Fibroblast of mammary gland (primary cell): ENCODE measurements at places on chromosomes 1 and 21.

- DNase-seq, result no peak
Observed at GRCh38 chr1:246113555-246114095, 393.5 kb downstream of the SMYD3 start.

GRCh38 chr1:63640633-63641567 is 47.7 kb downstream of the PGM1 start:
- no peak for DNase-seq

- no peak for DNase-seq
Observed at GRCh38 chr1:41952208-41952607, 33.5 kb upstream of the HIVEP3 start.

- no peak for DNase-seq
Observed at GRCh38 chr1:24926563-24927249, 3.4 kb downstream of the RUNX3 start.

- no peak for DNase-seq
Observed at GRCh38 chr1:241630899-241631298, 9.3 kb downstream of the CHML start.

- DNase-seq, result no peak
Observed at GRCh38 chr1:94250341-94250740, 13.0 kb upstream of the ARHGAP29 start.

GRCh38 chr1:88228114-88228513 is 456.0 kb upstream of the PKN2 start:
- DNase-seq, result no peak

GRCh38 chr1:165828669-165829329 is 1.4 kb downstream of the UCK2 start:
- peak; percentile 88 for DNase-seq

DNA sequence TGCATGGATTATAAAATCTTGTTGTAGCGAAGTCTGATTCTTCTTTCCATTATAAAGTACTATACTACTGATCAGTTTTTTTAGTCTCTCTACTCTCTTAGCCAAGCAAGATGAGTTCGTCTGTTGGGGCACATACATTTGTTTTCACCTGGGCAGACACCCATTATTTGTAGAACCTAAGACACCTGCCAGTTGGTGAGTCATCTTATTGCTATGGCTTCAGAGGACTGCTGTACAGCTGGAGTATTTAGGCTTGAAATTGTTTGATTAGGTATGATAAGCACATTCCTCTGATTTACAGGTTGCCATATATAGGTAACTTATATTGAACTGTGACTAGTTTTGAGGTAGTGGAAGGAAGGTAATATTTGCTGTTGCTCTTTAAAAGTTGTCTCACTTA is 17.2 kb downstream of the RBM15 start:
- DNase-seq, result no peak

- no peak for DNase-seq
Observed at GRCh38 chr1:10939654-10940450, 72.6 kb upstream of the TARDBP start.

DNA sequence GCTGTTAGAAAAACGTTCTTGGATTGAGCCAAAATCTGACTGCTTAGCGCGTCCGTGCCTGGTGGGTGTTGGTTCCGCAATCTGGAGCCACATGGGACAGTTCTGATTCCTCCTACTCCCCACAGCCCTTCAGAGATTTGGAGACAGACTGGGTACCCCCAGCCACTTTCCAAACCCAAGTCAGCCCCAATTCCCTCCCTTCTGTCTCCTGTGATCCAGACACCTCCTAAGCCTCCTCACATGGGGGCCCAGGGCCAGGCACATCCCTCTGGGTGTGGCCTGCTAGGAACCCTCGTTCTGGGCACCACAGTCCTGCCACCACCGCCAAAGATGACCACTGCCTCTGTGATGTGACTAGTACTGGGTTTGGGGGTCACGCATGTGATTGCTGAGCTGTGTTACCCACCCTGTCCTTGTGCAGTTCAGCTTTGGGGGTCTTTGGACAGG is 4.8 kb downstream of the PLA2G5 start:
- peak; percentile 79 for DNase-seq
